ENCODE measurements at places on chromosomes 1 and 21. TPM values are rescaled to one million over a fixed set of nuclear protein-coding genes. Genes with fewer than 3 reads are reported as not detected.

GRCh38 chr1:213723187-213723586 is 264.6 kb upstream of the PROX1 start:
- no peak for DNase-seq

DNA sequence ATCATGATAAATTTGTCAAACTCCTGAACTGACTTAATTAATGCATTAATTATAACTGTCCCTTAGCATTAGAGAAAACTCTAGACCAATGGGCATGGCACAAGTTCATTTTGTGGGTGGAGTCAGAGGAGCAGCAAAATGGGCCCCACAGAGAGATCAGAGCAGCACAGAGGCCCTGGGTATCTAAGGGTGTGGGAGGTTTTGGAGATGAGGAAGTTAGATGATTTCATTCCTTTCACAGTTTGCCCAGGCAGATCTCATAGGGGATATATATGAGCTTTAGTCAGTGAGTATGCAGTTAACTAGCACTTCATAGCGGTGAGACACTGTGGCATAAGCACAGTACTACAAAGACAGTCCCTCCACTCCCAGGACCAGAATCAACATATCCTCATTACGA is 117.3 kb downstream of the MAB21L3 start:
- DNase-seq: no peak

- peak; percentile 99 for DNase-seq
Measured at GRCh38 chr1:40862008-40862863, at the start of gene CITED4. CITED4 (minus strand) TSS chr1:40862363; CDS start chr1:40862127, 236 bp downstream.

PRDM2 gene
- 15.5 TPM for polyA plus RNA-seq

ABCD3 gene
- polyA plus RNA-seq: 9.1 TPM

MR1 gene
- 6.3 TPM for polyA plus RNA-seq

All from spleen (tissue), 13 donors.